ENCODE measurements at places on chromosomes 2 and 18.

- no peak for DNase-seq
These were observed 37.1 kb upstream of the SLC1A4 start for GRCh38 chr2:64952096-64952495.

DNA sequence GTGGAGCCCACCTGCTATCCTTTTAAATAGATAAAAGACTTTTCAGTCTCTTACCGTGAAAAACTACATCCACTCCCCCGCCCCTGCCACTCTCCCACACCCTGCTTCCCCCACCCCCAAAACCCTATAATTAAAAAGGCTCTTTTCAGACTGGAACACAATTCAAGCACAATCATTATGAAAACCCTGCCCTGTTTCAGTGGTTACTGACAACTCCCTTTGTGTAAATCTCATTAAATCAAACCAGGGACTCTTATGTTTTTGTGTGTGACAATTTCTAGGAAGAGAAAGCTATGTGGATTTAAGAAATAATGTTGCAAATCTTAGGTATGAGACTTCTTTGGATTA, 21.0 kb upstream of the ZNF532 start:
- no peak for DNase-seq

GRCh38 chr2:101515477-101515876, 40.6 kb upstream of the RFX8 start:
- no peak for DNase-seq

GRCh38 chr2:23007631-23008235, 377.2 kb upstream of the KLHL29 start:
- no peak for DNase-seq

DNA sequence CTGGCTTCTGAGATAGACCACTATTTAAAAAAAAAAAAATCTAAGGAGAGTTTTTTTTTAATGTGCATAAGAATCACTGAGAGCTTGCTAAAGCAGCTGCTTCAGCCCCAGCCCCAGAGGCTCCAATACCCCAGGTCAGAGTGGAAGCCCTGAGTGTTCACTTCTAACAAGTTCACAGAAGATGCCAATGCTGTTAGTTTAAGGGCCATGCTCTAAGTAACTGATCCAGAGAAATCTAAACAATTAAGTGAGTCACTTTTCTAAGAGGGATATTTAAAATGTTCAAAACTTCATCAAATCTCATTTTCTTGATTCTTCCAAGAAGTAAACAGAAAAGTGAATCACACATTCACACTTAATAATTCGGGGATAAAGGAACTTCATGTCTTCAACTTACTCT, 126.4 kb upstream of the CD226 start:
- DNase-seq = no peak

DNA sequence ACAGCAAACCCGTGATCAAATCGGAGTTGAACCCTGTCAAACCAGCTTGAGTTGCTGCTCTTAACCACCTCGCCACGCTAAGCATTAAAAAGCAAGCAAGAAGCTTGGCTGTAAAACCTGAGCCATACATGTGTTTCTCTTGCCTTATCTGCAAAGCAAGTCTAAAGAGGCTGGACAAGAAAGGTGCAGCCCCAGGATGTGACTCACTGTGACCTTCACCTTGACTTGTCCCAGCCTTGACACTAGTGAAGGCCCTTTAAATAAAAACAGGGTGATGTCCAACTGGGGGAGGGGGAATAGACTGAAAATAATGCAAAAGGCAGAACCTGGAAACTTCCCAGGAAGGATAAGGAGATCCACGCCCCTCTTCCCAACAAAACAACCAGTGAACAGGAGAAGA, 127.6 kb upstream of the NPAS2 start:
- no peak for DNase-seq

Measured in MV-4-11 (cell line).